Temporal lobe (tissue), 4 donors: ENCODE measurements at places on chromosomes 13 and 19. TPM values are rescaled to one million over a fixed set of nuclear protein-coding genes. Genes with fewer than 3 reads are reported as not detected.

DNAAF3 gene
- total RNA-seq, result 0.49 TPM

DBP gene
- total RNA-seq, result 3.0 TPM

SHISA2 gene
- 10.1 TPM for total RNA-seq

GRK1 gene
- total RNA-seq, result 1.2 TPM

CABP5 gene
- not detected for total RNA-seq

MYO1F gene
- 2.5 TPM for total RNA-seq

ZNF440 gene
- total RNA-seq, result 14.3 TPM

LRRC25 gene
- total RNA-seq, result 0.25 TPM

MUC16 gene
- not detected for total RNA-seq
